SHP77 (cell line): ENCODE measurements at places on chromosomes 5 and 9.

DNA sequence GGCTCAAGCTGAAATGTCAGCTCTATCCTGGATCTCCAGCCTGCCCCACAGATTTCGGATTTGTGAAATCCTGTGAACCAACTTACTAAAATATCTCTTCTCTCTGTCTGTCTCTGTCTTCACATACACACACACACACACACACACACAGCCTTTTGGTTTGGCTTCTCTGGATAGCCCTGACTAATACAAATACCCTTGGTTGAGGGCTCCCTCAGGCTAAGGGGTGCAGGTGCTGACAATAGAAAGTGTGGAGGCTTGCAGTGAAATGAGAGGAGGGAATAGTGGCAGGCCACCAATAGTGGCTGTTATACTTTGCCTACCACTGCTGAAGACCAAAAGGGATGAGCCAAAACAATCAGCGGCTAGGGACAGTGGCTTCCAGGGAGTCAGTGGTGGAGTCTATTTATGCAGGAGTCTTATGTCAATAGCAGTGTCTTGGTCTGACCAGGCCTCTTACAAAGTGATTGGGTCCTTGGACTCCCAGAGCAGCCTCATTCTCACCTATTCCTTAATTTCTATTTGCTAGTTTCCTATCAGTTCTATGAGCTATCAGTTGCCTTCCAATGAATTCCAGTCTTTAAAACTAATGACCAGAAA lies 93.2 kb upstream of the GAS1 start:
- DNase-seq: peak; percentile 12

GRCh38 chr5:134555223-134555889 lies 29.9 kb downstream of the JADE2 start:
- DNase-seq: no peak

- DNase-seq: no peak
These were observed 260.5 kb downstream of the GADD45G start for GRCh38 chr9:89865357-89865756.

GRCh38 chr9:104987743-104988142 lies 59.8 kb upstream of the ABCA1 start:
- DNase-seq: no peak

DNA sequence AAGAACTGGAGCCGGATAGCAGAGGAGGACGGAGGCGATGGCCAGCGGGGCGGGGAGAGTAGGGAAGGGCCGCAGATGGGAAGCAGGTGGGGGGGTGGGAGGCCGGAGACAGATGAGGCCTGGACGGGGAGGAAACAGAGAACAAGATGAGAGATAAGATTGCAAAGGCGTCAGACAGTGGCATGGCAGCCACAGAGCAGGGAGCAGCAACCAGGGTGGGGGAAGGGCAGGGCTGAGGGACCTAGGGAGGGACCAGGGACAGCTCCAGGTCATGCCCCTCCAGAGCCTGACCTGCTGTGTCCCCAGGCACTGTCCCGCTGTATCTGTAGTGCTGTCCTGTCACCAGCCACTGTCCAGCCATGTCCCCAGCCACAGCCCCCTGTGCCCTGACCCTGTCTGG lies 49.6 kb upstream of the LMX1B start:
- DNase-seq: no peak

GRCh38 chr5:68086857-68087256 lies 128.7 kb upstream of the PIK3R1 start:
- no peak for DNase-seq

GRCh38 chr9:128781187-128782070 lies 5.6 kb upstream of the TBC1D13 start:
- no peak for DNase-seq

DNA sequence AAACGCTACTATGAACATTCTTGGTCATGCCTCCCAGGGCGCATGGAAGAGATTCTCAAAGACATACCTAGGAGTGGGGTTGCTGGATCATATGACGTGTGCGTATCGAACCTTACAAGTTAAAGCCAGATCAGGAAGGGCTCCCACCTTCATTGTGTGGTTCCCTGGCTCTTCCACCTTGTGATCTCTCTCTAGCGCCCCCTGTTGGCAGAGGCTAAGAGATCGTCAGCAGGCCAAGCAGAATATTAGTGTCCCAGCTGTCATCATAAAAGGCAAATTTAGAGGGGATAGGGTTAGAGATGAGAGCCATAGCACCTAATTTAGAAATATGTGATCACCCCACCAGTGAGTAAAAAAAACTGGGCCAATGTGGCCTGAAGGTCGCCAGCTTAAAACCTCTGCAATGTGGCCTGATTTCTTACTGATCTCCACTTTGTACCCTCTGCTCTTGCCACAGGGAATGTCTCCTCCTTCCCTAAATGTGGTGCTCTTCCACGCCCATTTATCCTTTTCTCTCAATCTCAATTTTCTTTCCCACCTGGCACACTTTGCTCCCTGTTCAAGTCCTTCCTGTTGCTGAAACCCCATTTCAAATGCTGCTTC lies 91.7 kb upstream of the SHB start:
- peak; percentile 40 for DNase-seq

- DNase-seq: no peak
These were observed 34.5 kb downstream of the SLC1A3 start for GRCh38 chr5:36640949-36641348.

- no peak for DNase-seq
These were observed 684.7 kb upstream of the NUDT12 start for GRCh38 chr5:104247260-104247659.

DNA sequence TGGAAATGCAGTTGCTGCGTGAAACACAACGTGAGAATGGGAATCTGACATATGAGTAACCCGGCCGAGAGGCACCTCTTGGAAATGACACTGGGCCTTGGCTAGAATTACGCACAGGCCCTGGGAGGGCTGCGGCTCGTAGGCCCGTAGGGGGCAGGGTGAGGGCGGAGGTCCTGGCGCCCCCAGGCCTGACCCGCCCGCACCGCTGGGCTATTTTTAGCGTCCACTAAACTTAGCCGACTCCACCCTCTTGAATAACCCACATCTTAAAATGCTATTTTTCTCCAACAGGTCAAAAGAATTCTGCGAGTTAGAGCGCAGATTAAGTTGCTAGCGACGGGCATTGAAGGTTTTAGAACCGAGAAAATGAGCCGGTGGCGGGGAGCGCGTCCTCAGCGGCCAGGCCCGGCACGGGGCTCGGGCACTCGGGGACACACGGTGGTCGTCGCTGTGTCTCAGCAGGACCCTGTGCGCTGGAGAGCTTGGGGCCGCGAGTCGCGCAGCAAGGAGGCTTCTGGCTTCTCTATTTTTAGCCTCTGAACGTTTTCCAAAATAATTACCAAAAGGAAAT lies 168.5 kb downstream of the AUH start:
- DNase-seq: peak; percentile 78

DNA sequence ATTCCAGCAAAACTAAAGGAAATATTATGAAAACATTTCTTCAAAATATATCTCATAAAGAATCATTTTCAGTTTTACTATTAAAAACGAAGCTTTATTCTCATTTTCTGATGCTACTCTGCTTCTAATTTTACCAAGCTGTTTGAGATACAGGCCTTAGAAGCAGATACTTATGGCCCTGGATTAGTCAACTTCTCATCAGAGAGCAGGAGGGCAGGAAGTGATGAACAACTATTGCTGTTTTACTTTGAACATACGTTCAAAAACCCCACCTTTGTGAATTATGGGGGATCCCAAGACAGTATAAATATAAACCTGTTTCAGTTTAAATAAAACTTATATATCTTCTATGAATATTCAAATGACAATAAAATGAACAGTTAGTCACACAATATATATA lies 16.0 kb downstream of the MPDZ start:
- no peak for DNase-seq

GRCh38 chr5:127650649-127651048 lies 1.8 kb downstream of the CTXN3 start:
- no peak for DNase-seq

- no peak for DNase-seq
These were observed 327.4 kb downstream of the DRD1 start for GRCh38 chr5:175116466-175117048.

GRCh38 chr9:98332405-98332831 lies 77.0 kb upstream of the TBC1D2 start:
- DNase-seq: no peak

DNA sequence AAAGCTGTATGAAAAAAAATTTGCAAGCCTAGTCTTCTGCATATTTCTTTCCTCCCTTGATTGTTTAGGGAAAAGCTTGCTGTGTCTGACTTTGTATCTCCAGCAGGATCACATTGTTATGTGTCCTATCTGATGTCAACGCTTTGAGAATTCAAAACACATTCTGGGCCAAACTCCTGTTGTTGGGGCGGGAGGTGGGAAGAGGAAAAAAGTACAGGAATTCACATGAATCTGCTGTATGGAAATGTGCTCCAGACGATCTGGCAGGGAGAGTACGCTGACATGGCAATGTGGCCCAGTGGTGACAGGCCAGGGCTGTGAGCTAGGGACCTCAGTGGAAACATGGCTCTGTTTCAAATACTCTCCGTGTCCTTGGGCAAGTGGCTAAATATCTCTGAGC lies 87.4 kb upstream of the GNA14 start:
- DNase-seq: no peak

- DNase-seq: no peak
These were observed 4.9 kb upstream of the HRH2 start for GRCh38 chr5:175652741-175653663.

GRCh38 chr9:114086607-114087006 lies 8.5 kb upstream of the AMBP start:
- DNase-seq: no peak

DNA sequence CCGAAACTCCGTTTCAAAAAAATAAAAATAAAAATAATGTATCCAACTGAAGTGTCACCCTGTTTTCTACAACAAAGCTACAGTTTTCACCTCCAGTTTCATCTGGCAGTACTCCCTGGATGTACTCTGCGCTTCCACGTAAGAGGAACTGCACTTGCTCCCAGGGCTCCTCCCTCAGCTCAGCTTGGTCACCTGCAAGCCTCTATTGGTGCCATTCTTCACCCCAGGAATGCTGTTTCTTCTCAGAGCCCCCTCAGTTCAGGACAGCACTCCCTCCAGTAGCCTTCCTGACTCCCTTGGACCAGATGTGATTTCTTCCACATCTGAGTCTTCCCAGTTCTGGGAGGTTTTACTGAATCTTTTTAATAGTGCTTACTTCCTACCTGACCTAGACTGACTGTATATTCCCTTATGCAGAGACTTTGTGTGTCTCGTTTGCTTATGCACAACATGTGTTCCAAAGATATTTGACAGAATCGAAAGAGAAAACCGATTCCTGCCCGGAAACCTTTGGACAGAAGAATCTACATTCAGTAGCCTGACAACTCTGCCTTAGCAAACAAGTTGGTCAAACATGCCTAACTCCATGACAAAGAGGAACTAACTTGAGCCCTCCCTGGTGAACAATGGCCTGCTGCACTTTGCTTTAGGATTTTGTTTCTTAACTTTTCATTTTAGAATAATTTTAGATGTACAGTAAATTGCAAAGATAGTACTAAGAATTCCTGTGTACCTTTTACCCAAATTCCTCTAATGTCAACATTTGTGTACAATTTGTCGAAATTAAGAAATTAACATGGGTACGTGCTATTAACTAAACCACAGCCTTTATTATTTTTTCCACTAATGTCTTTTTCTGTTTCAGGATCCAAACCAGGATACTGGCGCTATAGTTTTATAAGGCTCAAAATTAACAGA lies 814 bp downstream of the CCDC125 start:
- DNase-seq: no peak

DNA sequence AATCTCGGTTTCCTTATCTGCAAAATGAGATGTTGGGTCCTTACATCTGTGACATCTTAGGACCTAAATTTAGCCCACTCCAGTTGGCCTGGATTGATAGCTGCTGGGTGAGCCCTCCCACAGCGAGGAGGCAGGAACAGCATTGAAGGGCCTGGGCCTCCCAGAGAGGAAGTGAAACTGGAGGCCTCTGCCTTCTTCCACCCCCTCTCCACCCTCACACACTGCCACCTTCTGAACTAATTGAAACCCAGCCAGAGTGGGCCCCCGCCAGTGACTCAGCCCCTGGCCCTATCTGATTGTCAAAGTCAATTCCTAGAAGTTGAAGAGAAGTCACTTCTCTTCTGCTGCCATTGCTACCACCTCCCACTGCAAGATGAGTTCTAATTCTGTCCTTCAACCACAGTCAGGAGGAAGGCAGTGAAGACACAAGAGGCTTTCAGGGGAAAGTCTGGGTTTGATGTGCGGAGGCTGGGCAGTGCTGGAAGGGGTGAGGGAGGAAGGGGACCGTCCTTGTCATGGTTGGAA lies 55.2 kb upstream of the NEK6 start:
- no peak for DNase-seq

DNA sequence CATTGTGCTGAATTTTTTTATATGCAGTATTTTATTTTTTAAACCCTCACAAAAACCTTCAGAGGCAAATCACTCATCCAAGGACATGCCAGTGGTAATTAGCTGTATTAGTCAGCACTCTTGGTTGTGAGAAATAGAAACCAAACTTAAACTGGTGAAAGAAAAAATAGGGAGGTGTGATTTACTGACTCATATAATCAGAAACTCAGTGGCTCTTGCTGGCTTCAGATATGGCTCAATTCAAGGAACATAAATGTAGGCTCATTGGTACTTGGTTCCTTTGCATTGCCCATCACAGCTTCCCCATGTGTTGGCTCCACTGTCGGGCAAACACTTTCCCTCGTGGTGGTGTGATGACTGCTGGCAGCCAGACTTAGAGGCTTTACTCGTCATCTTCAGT lies 497.2 kb downstream of the MAT2B start:
- no peak for DNase-seq

DNA sequence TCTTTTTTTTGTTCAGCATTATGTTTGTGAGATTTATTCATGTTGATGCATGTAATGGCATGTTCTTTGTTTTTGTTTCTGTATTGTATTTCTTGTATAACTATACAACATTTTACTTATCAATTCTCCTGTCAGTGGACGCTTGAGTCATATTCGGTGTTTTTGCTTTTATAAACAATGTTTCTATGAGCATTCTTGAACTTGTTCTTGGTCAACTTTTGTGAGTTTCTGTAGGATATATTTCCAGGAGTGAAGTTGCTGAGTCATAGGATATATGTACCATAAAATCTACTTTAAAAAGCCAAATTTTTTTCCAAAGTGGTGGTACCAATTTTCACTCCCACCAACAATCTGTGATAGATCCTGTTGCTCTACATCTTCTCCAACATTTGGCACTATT lies 104.8 kb downstream of the VCAN start:
- DNase-seq: no peak

DNA sequence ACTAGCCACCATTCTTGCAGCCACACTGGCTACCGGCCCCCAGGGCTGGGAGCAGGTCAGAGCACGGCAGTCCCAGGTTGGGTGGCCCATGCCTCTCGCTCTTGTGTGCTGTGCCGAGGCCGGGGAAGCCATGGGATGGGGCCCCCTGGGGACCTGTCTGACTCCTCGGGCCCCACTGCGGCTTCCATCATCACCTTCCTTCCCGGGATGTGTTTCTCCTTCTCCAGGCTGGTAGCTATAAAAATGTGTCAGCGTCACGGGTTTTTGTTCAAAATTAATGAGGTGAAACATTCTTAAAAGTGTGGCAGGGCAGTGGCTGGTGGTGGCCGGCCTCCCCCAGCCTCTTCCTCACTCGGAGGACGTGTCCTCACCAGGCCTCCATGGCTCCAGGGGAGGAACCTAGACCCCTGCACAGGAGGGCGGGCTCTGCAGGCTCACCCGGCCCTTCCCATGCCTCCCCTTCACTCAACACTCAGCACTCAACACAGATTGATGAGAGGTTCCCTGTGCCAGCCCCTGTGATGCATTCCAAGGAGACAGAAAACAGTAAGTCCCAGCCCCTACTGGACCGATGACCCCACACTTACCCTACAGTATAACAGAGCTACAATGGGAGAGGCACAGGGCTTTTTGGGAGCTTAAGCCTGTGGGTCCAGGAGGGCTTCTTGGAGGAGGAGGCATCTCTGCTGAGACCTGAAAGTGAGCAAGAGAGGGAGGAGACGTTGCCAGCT lies 43.2 kb downstream of the PTGES start:
- DNase-seq: no peak

GRCh38 chr5:1378866-1379659 lies 34.2 kb upstream of the CLPTM1L start:
- DNase-seq: no peak
